ENCODE measurements at places on chromosomes 11 and 22.

GRCh38 chr11:55714982-55715888 lies 53.2 kb downstream of the OR4C6 start:
- no peak for DNase-seq

GRCh38 chr11:13140873-13141655 lies 131.9 kb downstream of the RASSF10 start:
- DNase-seq = no peak

DNA sequence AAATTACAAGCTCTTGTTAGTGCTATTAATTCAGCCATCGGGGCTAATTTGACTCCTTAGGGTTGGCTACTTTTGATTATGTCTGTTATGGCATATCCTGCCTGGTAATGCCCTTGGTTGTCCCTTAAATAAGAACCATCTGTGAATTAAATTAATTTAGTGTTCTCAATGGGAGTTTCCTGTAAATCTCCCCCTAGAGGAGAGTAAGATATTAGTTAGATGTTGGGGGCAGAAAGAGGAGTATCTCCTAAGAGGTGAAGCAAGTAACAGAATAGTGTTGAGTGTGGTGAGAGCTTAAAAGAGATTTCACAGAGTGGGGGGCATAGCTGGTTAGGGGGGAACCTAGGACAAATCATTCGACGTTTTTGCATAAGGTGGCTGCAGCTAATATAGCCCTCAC lies 1126.9 kb downstream of the JRKL start:
- DNase-seq = no peak

DNA sequence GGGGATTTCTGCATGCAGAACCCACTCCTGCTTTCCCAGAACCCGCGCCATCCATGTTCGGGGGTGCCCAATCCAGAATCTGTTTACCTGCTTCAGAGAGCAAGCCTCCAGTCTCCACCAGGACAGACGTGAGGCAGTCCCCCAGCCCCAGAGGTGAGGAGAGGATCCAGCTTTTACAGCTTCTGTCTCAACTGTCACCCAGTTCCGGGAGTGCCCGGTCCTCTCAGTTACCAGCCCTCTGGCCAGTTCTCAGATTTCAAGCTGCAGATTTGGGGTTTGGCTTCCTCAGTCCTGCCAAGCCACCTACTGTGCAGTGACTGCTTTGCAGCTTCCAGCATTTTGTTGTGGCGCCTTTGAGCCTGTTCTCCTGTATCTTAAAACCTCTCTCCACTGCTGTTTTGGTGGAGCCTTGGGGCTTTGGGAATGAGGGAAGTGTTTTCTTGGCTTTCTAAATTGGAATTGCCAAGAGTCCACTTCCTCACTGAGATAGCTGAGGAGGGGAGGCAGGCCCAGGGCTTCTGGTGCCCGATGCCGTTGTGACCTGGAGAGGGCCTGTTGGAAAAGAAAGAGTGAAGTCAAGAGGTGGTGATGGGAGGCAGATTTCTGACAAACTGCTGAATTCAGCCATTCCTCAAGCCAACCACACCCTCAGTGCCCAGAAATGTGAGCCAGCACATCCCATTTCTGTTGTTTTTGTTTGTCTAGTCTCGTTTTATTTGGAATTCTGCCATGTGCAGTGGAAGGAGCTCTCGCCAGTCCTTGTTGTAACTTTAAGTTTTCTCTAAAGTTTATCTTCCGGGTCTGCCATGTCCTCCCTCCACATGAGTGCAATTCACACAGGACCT lies 513.4 kb downstream of the TBC1D22A start:
- no peak for DNase-seq

DNA sequence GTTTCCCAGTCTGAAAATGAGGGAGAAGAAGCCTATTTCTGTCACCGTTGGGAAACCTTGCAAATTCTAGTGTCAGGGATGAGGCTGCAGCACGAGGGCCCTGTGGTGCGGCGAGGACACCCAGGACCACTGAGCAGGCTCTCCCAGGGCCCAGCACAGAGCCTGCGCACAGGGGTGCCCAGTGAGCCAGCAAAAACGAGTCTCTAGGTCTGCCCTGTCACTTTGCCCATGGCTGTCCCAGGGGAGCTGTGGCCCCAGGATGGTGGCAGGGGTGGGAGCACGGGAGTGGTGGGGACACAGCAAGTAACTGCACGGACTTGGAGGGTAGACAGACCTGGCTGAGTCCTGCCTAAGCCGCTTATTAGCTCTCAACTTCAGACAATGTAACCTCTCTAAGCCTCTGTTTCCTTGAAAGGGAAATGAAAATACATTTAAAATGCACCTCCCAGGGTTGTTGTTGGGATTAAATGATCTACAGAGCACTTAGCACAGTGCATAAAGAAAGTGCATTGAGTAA lies 44.2 kb downstream of the DSCAML1 start:
- no peak for DNase-seq

DNA sequence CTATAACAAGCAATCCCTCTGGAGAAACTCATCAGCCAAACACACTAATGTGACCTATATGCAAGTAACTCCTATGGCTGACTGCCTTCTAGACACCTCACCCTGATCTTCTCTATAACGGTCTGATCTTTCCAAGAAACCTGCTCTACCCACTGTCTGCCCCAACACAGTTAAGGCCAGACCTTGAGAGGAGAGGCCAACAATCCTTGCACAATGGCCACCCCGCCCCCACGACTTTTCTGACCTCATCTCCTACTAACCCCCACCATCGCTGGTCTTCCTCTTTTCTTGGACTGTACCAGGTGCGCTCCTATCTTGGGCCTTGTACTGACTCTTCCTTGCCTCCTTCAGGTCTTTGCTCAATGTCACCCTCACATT lies 12.5 kb downstream of the HIRA start:
- DNase-seq = no peak

DNA sequence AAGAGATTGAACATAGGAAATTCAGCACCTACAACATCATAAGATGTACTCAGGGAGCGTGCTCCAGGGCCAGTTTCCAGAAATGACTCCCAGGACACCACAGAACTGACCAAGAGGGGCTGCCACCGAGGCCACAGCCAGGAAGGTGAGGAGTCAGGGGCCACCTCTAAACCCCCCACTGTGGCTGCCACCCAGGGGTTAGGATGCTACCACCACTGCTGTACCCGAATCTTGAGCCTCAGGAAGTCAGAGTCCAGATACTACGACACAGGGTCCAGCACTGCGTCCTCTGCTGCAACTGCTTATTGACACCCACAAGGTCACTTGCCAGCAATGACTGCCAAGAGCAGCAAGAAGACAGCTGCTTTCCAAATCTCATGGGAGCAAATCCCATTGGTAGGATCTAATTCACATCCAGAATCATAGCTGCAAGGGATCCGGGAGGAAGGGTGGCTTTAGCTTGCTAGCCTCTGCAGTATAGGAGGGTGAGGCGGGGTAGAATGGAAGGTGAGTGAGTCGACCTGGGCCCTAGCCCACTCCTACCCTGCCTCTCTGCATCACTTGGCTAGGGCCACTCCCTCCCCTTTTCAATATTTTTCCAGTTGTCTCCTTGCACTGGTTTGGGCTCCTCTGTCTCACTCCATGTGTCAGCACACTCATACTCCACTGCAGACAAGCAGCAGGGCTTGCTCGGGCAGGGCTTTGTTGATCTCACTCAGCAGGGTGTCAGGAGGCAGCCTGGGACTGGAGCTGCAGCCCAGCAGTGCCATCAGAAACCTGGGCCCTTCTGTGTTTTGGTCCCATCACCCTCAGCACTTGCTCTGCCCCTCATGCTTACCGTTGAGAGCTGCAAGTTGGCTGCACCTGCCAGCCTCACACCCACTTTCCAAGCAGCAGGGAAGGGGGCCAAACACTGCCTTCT lies 18.1 kb upstream of the CYTH4 start:
- DNase-seq = no peak

- no peak for DNase-seq
Measured at GRCh38 chr22:37534445-37534844, 15.2 kb upstream of the CARD10 start.

DNA sequence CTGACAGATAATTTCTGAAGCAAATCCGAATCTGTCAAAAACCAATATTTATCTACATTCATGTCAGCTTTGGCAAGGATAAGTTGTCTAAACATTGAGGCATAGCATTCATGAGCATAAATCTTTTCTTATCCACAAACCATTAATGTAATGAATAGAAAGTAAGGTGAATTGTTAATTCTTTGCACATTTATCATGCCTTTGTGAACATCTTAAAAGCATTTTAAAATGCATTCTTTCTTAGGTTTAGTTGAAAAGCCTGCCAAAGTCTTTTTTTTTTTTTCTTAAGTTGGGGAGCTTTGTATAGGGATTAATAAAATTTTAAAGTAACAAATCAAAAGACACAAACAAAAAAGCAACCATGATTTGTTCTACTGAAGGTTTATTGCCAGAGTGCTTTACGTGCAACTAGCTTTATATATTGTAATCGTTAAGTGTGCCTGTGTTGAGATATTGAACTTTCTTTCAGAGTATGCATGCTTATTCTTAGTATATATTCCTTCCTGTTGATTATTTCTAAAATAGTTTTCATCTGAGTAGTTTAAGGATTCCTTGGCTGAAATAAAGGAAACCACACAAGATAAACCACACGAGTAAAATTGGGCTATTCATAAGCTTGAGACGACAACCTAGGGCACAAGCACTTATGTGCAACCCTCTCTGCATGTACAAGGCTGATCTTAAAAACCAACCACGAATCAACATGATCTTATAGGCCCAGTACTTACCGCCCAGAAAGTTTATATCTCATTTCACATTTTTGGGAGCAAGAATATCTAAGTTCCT lies 1110.9 kb upstream of the CNTN5 start:
- no peak for DNase-seq

DNA sequence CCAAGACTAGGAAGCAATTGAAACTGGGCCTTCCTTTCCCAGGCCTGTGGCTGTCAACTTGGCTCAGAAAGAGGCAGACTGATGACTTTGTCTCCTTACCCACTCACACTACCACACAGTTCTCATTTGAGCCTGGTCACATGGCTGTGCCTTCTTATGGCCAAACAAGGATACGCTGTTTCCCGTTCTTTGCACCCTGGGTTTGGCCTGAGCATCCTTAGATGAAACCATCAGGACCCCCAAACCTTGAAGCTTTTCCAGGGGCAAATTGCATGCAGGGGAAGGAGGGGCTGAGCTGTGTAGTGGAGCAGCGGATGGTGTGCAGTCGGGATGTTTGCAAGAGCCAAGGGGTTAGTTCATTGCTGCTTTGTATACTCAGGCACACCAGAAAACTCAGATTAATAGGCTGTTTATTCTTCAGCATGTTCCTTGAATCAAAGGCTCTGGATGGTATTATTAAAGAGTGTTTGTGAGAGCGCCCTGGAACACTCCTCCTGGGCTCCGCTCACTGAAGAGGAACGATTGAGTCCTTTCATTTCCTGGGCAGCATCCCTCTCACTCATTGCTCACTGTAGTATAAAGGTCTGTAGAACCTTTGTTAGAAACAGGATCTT lies 69.8 kb downstream of the ARFGAP2 start:
- DNase-seq = no peak

GRCh38 chr11:94150704-94151685 lies 22.4 kb downstream of the PANX1 start:
- no peak for DNase-seq

DNA sequence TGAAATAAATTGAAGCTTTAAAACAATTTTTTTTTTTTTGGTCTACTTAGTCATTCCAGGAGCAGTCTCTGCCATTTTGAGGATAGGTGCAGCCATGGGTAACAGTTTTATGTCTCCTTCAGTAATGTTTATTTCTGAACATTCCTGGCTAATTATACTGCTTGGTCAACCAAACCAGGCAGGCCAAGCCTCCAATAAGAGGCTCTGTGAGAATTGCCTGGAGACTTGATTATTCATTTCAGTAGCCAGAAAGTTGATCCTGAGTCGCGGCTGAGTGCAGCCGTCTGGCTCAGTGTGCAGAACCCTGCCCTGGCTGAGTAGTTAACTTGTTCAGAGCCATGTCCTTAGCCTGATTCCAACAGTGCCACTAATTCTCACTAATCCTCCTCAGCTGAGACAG lies 364.0 kb upstream of the FAT3 start:
- DNase-seq = no peak

GRCh38 chr11:71268706-71269321 lies 16.4 kb upstream of the SHANK2 start:
- no peak for DNase-seq

DNA sequence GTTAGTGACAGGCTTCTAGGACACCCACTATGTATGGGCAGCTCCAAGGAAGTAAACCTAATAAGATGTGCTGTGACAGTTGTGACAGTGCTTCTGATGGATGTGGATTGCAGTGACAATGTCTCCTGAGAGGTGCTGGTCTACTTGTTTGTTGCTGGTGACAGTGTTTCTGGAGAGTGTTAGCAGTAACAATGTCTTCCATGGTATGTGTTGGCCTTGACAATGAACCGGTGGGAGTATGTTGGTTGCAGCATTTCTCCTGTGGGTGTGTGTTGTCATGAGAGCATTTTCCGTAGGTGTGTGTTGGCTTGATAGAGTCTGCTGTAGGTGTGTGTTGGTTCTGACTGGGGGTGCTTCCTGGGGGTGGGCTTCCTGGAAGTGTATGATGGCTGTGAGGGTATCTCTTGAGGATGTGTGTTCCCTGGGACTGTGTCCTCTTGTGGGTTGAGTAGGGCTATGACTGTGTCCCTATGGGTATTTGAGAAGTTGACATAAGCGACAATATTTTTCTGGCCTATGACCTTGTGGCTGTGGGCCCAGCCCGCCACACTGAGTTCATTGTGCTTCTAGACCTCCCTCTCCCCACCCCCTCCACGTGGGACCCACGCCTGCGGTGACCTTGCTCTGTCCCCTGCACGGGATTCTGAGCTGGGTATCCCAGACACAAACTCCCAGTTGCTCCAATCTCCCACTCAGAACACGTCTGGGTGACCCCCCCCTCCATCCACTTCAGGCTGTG lies 1.2 kb downstream of the DCHS1 start:
- DNase-seq = no peak

DNA sequence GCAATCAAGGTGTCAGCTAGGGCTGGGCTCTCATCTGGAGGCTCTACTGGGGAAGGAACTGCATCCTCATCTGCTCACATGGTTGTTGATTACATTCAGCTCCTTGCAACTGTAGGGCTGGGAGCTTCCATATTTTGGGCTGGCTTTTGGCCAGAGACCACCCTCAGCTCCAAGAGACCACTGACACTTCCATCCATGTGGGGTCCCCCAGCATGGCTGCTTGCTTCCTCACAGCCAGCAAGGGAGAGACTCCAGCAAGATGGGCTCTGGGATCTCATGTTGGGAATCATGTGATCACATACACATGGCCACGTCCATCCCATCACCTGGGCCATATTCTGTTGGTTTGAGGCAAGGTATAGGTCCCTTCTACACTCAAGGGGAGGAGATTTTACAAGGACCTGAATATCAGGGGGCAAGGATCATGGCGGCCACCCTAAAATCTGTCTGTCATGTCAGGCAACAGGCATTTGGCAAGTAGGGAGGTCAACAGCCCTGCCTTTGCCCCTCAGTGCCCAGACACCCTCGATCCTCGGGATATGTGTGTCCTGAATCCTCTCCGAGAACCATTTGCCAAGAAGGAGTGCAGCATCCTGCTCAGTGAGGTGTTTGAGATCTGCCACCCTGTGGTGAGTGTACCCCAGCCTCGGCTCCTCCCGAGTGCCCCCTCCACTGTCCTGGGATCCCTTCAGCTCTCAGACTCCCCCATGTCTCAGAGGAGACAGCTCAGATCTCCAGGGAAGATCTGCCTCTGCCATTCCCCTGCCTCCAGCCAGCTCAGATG lies 48.7 kb downstream of the OTOG start:
- no peak for DNase-seq

GRCh38 chr11:62702246-62702645 lies 5.0 kb downstream of the BSCL2 start:
- DNase-seq = no peak

GRCh38 chr11:25449091-25449490 lies 882.8 kb upstream of the ANO3 start:
- DNase-seq = no peak

GRCh38 chr11:11669233-11669846 lies 47.5 kb upstream of the GALNT18 start:
- DNase-seq = no peak

- DNase-seq = no peak
Measured at GRCh38 chr11:64729851-64730382, 6.9 kb upstream of the NRXN2 start.
